A549 treated with RU486 at 1 μM for 4 hours (cell line): ENCODE measurements at places on chromosomes 3 and 15. TPM values are rescaled to one million over a fixed set of nuclear protein-coding genes. Genes with fewer than 3 reads are reported as not detected.

RPL35A gene
- 1,047 to 1,339 TPM (median 1,051 TPM) in 5 replicates for total RNA-seq

ASB14 gene
- not detected in 5 replicates for total RNA-seq

DOCK3 gene
- total RNA-seq: 0.27 to 0.39 TPM (median 0.34 TPM) in 5 replicates

KLF15 gene
- 0.06 to 0.19 TPM (median 0.09 TPM) in 4 of 5 replicates, not detected in the other for total RNA-seq

LIPH gene
- 5.4 to 7.4 TPM (median 6.6 TPM) in 5 replicates for total RNA-seq

IMPG2 gene
- total RNA-seq: 0.02 TPM in 1 of 5 replicates, not detected in the others

OCA2 gene
- 0.13 to 0.27 TPM (median 0.18 TPM) in 5 replicates for total RNA-seq

SPATA12 gene
- total RNA-seq: 0.46 to 0.66 TPM (median 0.54 TPM) in 5 replicates

IL12A gene
- 0.91 to 1.3 TPM (median 0.93 TPM) in 5 replicates for total RNA-seq

LIPC gene
- total RNA-seq: 0.15 to 0.37 TPM in 2 of 5 replicates, not detected in the others

ANKRD63 gene
- total RNA-seq: 0.31 to 0.80 TPM (median 0.44 TPM) in 4 of 5 replicates, not detected in the other

RTP3 gene
- total RNA-seq: not detected in 5 replicates

FBXL22 gene
- total RNA-seq: 0.14 to 0.31 TPM (median 0.19 TPM) in 5 replicates

OGG1 gene
- total RNA-seq: 12.4 to 19.0 TPM (median 17.0 TPM) in 5 replicates

SKOR1 gene
- 0.02 to 0.03 TPM in 2 of 5 replicates, not detected in the others for total RNA-seq

SPESP1 gene
- total RNA-seq: not detected in 5 replicates

ATP6V1A gene
- total RNA-seq: 13.0 to 21.9 TPM (median 18.9 TPM) in 5 replicates

NCEH1 gene
- total RNA-seq: 22.5 to 39.1 TPM (median 33.1 TPM) in 5 replicates

TTBK2 gene
- 0.63 to 2.2 TPM (median 1.9 TPM) in 5 replicates for total RNA-seq

ENTPD3 gene
- 0.11 TPM in 1 of 5 replicates, not detected in the others for total RNA-seq

SLC27A2 gene
- total RNA-seq: 28.1 to 33.7 TPM (median 29.4 TPM) in 5 replicates

SLC2A2 gene
- total RNA-seq: not detected in 5 replicates

FRMD5 gene
- 3.8 to 5.1 TPM (median 4.4 TPM) in 5 replicates for total RNA-seq

CYP1A2 gene
- total RNA-seq: not detected in 5 replicates

AQR gene
- total RNA-seq: 28.2 to 38.5 TPM (median 33.0 TPM) in 5 replicates

KBTBD13 gene
- not detected in 5 replicates for total RNA-seq

TICRR gene
- 10.8 to 14.5 TPM (median 13.7 TPM) in 5 replicates for total RNA-seq

PPM1L gene
- total RNA-seq: 0.34 to 0.59 TPM (median 0.48 TPM) in 5 replicates

GABRB3 gene
- total RNA-seq: 61.0 to 82.0 TPM (median 72.6 TPM) in 5 replicates

CACNA1D gene
- total RNA-seq: 0.42 to 0.97 TPM (median 0.81 TPM) in 5 replicates

CCDC54 gene
- not detected in 5 replicates for total RNA-seq

PPM1M gene
- total RNA-seq: 3.0 to 5.2 TPM (median 4.8 TPM) in 5 replicates

TUSC7 gene
- not detected in 5 replicates for total RNA-seq

CYP8B1 gene
- total RNA-seq: not detected in 5 replicates

CHL1 gene
- total RNA-seq: not detected in 5 replicates

TAGLN3 gene
- 0.46 TPM in 1 of 5 replicates, not detected in the others for total RNA-seq

GUCA1C gene
- not detected in 5 replicates for total RNA-seq

ULK3 gene
- 24.9 to 37.6 TPM (median 32.2 TPM) in 5 replicates for total RNA-seq

SSUH2 gene
- total RNA-seq: 0.63 to 1.1 TPM (median 0.81 TPM) in 5 replicates

C3orf70 gene
- total RNA-seq: 0.02 TPM in 1 of 5 replicates, not detected in the others

ZFAND6 gene
- 88.6 to 129 TPM (median 110 TPM) in 5 replicates for total RNA-seq

HGD gene
- total RNA-seq: 15.0 to 18.9 TPM (median 15.9 TPM) in 5 replicates

C3orf49 gene
- not detected in 5 replicates for total RNA-seq

SH3GL3 gene
- total RNA-seq: 0.46 to 0.96 TPM (median 0.57 TPM) in 5 replicates

CYP11A1 gene
- total RNA-seq: not detected in 5 replicates

GLCE gene
- total RNA-seq: 15.2 to 22.4 TPM (median 21.7 TPM) in 5 replicates

ERICH6 gene
- 0.05 TPM in 1 of 5 replicates, not detected in the others for total RNA-seq

EFCC1 gene
- not detected in 5 replicates for total RNA-seq

PRSS50 gene
- not detected in 5 replicates for total RNA-seq
